ENCODE measurements at places on chromosomes 4 and X.

GRCh38 chr4:143185253-143186107 is 763 bp downstream of the USP38 start:
- DNase-seq: peak; percentile 3

DNA sequence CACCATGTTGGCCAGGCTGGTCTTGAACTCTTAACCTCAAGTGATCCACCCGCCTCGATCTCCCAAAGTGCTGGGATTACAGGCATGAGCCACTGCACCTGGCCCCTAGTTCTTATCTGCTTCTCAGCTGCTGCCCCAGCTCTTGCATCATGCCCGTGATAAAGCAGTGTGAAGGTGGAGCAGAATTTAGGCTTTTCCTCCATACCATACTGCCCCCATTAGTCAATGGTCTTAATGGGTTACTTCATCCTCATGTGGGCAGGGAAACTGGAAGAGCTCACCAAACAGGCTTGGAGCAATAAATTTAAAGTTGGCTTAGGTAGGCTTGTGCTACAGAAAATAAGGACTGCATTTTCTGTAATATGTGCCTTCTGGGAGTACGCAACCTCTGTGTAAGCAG is 636.9 kb upstream of the BOD1L1 start:
- DNase-seq: no peak

- DNase-seq: no peak
These were observed 513.8 kb upstream of the FAM241A start for GRCh38 chr4:111631215-111631999.

- no peak for DNase-seq
These were observed 172.2 kb downstream of the HS6ST2 start for GRCh38 chrX:132786217-132786616.

- DNase-seq: no peak
These were observed 131.2 kb downstream of the MXRA5 start for GRCh38 chrX:3215249-3215648.

DNA sequence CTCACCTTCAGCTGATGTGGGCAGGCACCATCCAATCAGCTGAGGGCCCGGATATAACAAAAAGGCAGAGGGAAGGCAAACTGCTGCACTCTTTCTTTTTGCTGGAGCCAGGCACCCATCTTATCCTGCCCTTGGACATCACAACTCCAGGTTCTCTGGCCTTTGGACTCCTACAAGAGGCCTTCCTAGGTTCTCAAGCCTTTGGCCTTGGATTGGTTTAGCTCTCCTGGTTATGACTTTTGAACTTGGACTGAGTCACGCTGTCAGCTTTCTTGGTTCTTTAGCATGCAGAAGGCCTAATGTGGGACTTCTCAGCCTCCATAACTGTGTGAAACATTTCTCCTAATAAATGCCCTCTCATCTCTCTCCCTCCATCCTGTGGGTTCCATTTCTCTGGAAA is 23.0 kb upstream of the N4BP2 start:
- DNase-seq: no peak

- DNase-seq: no peak
These were observed 640.0 kb downstream of the RAB28 start for GRCh38 chr4:12844141-12844540.

GRCh38 chr4:157075811-157076577 is at the start of gene GLRB:
Gene GLRB, plus strand, starts transcription at chr4:157076150. Its CDS starts 1,875 bp downstream, at chr4:157078025.
- no peak for DNase-seq

GRCh38 chr4:566508-567295 is 9.4 kb downstream of the TMEM271 start:
- no peak for DNase-seq

- no peak for DNase-seq
These were observed 256.3 kb downstream of the KCNIP4 start for GRCh38 chr4:21692241-21692640.

DNA sequence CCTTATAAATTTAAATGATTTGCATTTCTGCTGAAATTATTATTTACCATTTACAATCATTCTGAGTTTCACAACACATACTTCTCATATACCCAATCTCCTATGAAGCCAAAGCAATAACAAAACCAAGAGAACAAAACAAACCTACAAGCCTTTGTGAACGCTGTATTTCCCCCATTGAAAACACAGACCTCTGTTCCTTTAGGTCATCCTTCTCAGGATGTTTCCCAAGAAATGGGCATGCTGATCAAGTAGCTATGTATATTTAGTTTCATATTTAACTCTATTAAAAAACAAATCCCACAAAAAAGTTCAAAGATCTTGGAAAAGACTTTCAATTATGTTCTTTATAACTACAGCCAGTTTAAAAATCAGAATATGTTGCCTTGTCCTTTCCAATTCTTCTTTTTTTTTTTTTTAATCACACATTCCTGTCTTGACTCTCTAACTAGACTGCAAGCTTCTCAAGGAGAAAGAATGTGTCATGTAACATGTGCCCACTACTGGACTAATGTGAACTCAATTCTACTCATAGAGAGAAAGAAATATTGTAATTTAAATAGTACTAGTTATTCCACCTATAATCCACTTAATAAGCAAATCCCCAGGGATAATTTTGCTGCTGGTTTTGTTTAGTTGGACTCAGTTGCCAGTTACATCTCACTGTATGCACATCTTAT is 84.3 kb upstream of the PRSS48 start:
- DNase-seq: no peak

DNA sequence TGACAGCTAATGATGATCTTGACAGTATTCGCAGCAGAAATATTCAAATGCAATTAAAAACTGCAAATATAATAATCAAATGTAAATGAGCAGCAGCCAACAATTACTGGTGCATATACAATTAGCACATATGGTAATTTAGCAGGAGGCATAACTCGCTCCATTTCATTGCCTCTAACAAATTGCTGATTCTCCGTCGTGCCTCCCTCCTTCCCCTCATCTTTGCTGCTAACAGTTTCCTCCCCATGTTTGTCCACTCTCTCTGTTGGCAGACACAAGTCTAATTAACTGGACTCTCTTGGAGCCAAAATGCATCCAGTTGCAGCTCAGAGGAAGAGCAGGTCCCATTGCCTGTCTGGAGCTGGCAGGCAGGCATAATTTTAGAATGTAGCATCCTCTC is 210.6 kb downstream of the STK32B start:
- DNase-seq: no peak

DNA sequence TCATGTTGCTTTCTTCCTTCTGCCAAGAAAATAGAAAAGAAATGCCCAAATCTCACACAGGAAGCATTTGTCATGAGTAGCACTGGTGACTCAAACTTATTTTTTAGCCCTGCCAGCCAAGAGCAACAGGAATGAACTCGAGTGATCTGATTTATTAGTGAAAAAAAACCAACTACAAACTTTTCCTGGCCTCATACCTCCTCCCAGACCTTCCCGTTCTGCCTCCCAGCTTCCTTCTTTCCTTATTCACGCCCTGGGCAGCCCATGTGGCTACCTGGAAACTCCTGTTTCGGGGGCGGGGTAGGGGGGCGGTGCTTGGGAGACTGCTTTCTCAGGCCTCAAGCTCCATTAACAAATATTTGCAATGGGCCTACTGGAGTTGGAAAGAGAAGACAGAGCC is 178.5 kb downstream of the NHS start:
- DNase-seq: no peak

GRCh38 chr4:165079476-165079875 is 25.8 kb downstream of the TRIM75 start:
- no peak for DNase-seq

- no peak for DNase-seq
These were observed 67.0 kb upstream of the AGA start for GRCh38 chr4:177509226-177509745.

DNA sequence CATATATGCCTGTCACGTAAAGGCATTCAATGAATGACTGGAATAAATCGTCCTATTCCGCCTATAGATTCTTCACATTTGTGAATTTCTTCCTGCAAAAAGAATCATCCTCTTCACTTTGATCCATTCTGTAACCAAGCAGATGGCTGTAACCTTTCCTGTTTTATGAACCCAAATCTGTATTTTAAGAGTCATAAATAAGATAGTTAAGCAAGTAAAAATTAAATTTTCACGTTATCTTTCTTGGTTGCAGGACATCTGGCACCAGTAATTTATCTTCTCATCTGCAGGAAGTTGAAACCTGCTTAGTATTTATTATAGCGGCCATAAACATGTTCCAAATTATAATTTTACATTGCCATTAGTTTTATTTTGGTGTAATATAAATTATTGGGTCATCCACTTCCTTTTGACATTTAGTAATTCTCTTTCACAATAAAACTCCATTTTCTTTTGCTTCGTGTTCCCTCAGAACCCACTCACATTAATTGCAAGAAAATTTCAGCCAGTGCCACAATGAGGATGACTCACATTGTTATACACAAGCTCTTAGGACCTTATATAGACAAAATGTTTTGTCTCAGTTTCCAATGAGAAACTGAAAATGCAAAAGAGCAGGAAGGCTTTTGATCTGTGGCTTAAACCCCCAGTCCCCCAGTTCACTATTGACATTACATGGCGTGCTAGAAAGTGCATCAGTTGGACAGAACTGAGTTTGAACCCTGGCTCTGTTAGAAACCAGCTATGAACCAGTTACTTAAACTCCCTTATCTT is 51.1 kb downstream of the TMEM156 start:
- no peak for DNase-seq

DNA sequence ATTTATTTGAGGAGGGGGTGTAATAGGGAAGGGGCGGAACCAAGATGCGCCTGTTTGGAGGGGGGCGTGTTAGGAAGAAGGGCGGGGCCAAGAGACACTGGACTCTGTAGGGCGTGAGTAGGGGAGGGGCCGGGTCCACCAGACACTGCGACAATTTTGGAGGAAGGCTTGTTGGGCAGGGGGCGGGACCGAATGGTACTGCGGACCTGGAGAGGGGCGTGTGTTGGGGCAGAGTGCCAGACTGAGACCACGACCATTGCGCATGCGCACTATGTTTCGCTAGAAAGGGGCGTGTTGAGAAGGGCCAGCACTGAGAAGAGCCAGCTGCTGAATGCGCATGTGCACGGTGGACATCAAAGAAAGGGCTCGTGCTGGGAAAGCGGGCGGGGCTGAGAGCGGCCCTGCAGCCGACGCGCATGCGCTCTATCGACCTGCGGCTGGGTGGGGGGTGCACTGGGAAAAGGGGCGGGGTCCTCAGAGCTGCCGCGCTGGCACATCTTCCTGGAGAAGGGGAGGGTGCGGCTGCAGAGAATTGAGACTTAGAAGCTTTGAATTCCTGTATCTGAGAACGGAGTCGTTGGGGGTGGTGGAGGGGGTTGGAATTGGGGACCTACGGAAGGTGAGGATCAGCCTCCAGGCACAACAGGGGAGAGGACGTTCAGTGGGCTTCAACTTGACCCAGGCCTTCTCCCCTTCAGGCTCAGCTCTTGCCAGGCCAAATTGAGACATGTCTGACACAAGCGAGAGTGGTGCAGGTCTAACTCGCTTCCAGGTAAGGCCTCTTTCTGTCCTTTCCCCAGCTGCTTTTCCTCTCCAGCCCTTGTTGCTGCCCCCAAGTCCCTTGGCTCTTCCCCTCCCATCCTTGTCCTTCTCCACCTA is 1.3 kb downstream of the MAGED2 start:
- peak; percentile 70 for DNase-seq

GRCh38 chr4:57639561-57640382 is 529.6 kb upstream of the IGFBP7 start:
- DNase-seq: no peak

DNA sequence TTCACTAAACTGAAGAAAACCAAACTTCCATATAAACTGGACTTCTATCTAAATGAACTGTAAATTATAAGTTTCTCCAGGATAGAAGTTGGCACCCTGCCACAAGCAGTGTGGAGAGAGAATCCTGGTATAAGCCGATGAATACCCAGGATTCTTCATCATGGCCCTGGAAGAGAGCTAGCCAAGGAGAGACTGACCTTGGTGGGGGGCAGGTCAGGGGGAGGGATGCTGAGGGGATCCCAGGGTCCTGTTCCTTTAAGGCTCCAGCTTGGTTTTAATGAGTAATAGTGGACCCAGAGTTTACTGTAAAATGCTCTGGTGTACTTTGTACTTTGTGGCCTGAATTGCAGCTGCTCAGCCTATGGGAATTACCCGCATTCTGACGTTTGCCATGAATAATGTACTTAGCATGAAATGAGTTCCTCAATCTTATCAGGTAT is 16.9 kb downstream of the RASSF6 start:
- DNase-seq: no peak

DNA sequence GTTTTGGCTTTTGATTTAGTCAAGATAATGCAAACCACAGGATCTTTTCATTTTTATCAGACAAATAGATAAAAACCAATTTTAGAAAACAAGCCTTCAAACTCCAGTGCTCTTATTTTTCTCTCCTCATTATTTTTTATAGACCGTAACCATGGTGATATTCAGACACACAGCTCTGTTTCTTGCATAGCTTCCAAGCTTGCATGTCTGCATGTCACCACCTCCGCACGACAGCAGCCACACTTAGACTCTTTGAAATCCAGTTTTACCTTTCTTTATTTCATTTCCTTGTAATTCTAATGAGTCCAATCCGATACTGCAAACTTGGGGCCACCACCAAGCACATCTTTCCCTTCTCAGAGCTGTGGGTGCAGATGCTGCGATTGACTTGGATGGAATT is 94.3 kb upstream of the GPM6A start:
- DNase-seq: no peak

- no peak for DNase-seq
These were observed 13.7 kb upstream of the TLR8 start for GRCh38 chrX:12892716-12893115.

GRCh38 chr4:39032218-39033085 is at the start of gene TMEM156:
Gene TMEM156, minus strand, starts transcription at chr4:39032409. Its CDS starts 96 bp downstream, at chr4:39032313.
- no peak for DNase-seq

DNA sequence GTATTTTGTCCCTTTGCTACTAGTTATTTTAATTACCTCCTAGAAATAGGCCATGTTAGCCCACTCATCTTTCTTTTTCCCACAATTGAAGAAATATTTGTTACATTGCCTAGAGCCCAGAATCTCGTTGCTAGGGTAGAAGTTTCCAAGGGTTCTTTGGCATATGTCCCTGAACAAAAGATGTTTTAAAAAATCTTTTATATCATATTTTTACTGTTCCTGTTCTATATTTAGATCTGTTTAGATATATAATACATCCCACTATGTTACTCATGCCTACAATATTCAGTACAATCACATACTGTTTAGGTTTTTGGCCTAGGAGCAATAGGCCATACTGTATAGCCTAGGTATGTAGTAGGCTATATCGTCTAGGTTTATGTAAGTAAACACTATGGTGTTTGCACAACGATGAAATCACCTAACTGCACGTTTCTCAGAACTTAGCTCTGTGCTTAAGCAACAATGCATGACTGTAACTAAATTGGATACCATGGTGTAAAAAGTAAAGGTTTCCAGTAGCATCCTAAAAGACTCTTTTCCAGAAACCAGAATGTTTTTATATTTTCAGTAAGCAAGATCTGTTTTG is 236.0 kb upstream of the SLIT2 start:
- DNase-seq: no peak

DNA sequence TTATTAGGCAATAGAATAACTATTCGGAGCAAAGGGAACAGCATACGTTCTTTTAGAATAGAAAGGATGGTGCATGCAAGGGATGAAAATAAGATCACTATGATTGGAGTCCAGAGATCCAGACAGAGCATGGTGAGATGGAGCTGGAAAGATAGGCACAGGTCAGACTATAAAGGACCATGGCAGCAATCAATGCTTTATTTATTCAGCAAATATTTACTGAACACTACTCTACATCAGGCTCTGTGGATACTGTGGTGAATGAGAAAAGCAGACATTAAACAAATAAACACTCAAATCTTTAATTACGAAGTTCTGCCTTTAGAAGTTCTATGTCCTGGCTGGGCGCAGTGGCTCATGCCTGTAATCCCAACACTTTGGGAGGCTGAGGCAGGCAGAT is 44.7 kb upstream of the ACSL4 start:
- no peak for DNase-seq

GRCh38 chr4:31246856-31247255 is 526.7 kb downstream of the PCDH7 start:
- no peak for DNase-seq
